Thyroid gland (tissue), 4 donors: ENCODE measurements at places on chromosomes 2 and 18. TPM values are rescaled to one million over a fixed set of nuclear protein-coding genes. Genes with fewer than 3 reads are reported as not detected.

DNA sequence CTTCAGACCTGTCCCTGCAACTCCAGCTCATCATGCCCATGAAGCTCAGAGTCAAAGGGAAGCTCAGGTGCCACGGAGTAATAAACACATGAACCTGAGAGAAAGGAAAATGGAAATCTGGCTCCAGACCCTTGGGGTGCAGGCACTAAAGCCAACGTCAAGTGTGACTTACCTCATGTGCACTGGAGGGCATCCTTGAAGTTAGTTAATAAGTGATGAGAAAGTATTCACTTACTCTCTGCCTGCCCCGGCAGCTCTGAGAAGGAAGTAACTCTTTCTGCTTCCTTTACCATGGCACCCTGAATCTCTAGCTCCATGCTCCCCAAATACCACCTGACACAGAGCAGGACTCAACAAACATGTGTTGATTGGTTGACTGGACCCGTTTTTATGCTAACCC, 21.4 kb upstream of the AGAP1 start:
- no peak for DNase-seq

- DNase-seq: peak; percentile 81
Observed at GRCh38 chr2:19362755-19363473, 4.5 kb upstream of the OSR1 start.

GRCh38 chr2:161990741-161991140, 83.3 kb downstream of the DPP4 start:
- no peak for DNase-seq

The FBLN7 gene
- total RNA-seq: 33.6 TPM

The ADGRF3 gene
- total RNA-seq: 0.15 TPM

DNA sequence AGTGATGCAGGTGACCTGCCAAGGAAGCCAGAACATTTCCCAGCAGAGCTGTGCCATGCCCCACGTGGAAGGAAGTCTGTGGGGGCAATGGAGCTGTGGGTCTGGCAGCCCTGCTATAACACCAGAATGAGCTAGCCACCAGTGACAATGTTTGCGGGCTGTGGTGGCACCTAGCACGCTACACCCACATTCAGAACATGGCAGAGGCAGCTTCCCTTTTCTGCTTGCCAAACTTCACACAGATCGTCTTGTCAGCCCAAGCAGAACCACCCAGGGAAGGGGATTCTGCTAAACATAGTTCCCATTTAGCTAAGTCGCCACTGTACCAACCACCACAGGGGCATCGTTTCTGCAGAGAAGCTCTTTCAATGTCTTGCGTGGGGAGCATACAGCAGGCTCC, 27.0 kb upstream of the CCDC93 start:
- no peak for DNase-seq

- DNase-seq: no peak
Observed at GRCh38 chr18:61738488-61738887, 154.3 kb downstream of the RNF152 start.

- DNase-seq: no peak
Observed at GRCh38 chr2:1563943-1564891, 151.0 kb downstream of the TPO start.

DNA sequence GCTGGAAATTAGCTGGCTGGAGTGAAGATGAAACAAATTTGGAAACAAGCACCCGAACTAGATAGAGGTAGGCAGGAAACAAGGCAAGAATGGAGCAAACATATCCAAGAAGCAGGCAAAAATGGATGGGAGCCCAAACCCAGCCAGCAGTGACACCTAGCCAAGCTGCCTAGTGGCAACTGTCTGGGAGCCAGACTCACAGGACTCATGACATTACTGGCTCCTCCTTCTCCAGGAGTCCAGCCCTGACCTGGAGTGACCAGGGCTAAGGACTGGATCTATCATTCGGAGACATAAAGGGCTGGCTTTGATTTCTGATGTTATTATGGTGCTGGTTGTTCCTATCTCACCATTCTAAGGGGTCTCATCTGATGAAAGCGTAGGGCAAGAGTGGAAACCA, 21.3 kb upstream of the ALK start:
- DNase-seq: no peak

GRCh38 chr2:197927994-197928393, 123.6 kb downstream of the PLCL1 start:
- no peak for DNase-seq

The SLC5A7 gene
- total RNA-seq: not detected

DNA sequence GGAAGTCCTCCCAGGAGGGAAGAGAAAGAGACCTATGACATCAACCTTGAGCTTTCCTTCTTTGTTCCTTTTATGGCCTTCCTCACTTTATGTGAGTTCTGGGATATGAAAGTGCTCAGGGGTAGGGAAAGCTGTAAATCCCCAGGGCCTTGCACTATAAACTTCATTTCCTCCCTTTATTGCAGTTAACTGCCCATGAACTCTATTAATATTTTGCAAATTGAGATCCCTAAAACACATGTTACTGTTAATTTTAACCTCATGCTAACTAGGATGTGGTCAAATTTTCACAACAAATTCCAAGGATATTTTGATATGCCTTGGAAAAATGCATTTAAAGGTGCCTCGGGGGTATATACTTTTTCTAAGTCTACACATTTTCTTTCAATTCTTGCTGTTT, 359.9 kb downstream of the OSR1 start:
- no peak for DNase-seq

DNA sequence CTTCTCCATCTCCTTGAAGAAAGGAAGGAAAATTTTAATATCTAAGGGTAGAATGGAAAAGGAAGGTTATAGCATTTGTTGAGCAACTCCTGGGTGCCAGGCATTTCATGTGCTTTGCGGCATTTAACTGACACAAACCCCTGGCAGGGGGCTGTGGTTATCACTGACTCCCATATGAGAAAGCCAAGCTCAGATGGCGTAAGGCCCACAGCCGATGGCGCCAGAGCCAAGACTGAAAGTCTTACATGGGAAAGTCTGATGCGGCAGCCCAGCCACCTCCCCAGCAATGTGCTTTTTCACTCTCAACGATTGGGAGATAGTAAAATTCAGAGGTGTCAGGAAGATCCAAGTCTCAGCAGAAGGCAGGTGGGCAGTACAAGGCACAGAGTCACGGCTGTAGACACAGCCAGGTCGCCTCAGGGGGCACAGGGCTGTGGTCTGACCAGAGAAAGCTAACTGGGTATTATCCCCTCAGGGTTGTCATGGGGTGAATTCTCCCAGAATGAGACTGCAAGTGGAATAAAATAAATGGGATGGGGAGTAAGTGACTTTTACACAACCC, 324.2 kb upstream of the NCKAP5 start:
- DNase-seq: no peak

- no peak for DNase-seq
Observed at GRCh38 chr2:42957109-42957860, 164.9 kb upstream of the HAAO start.

The PLEK gene
- total RNA-seq: 11.8 TPM

DNA sequence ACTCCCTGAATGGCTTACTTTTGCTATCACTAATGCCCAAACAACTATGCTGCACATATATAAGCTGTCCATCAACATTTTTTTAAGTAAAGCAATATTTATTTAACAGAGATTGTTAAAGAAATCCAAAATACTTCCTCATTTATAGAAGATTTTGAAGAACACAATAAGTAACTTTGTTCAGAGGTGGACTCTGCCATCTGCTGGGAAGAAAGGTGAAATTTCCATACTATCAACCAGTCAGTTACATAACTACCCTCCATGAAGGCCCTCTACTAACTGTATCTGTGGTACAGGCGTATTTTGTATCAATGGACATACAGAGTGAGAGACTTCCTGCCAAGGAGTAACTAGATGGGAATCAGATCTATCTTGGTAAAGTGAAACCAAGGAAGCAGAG, 106.0 kb downstream of the DTNB start:
- no peak for DNase-seq

- DNase-seq: no peak
Observed at GRCh38 chr2:217530392-217531090, 472.3 kb downstream of the TNS1 start.

- no peak for DNase-seq
Observed at GRCh38 chr18:13379930-13380690, 161.6 kb downstream of the LDLRAD4 start.

- DNase-seq: peak; percentile 4
Observed at GRCh38 chr2:58042486-58042970, 4.1 kb upstream of the VRK2 start.

DNA sequence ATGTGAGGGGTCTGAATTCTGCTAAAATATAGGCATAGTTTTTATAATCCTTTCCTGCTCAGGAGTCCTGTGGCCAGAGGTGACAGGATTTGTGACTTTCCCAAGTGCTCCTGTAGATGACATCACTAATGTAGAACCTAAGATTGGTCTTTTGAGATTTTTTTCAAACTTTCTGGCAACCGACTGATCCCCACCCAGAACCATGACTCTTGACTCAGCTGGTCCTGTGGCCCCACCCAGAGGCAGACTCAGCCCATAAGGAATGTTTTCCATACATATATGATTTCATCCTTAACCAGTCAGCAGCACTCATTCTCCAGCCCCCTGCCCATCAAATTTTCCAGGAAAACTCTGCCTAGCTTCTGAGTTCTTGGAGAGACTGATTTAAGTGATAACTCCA, 46.8 kb downstream of the COMMD1 start:
- DNase-seq: no peak

GRCh38 chr18:23228102-23229061, 93.1 kb downstream of the CABLES1 start:
- peak; percentile 62 for DNase-seq

The ALPI gene
- not detected for total RNA-seq

The CWC22 gene
- 24.2 TPM for total RNA-seq

The LIMS3 gene
- total RNA-seq: 2.4 TPM

GRCh38 chr2:75416420-75417342, 144.1 kb downstream of the EVA1A start:
- DNase-seq: no peak

- peak; percentile 96 for DNase-seq
Observed at GRCh38 chr2:227228061-227228667, 63.7 kb downstream of the COL4A3 start.

GRCh38 chr2:117917223-117917917, 96.5 kb downstream of the CCDC93 start:
- no peak for DNase-seq

GRCh38 chr2:48423376-48423775, 106.6 kb upstream of the STON1 start:
- DNase-seq: no peak

GRCh38 chr2:165584126-165584654, 114.7 kb downstream of the CSRNP3 start:
- no peak for DNase-seq

DNA sequence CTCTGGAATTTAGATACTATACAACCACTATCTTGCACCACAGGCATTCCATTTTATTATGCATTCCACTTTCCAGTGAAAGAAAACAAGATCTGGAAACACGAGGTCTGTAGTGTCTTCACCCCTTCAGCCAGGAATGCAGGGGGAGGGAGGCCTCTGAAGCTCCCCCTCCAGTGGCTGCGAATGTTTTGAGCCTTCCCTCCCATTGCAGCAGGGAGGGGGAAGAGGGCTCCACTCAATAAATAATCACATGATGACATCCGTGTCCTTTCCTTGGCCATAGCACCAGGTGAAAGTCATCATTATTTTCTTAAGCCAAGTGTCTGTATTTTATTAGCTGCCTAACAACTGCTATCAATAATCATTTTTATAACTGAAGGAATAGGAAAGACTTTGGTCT, 38.6 kb downstream of the ALPK2 start:
- peak; percentile 63 for DNase-seq

DNA sequence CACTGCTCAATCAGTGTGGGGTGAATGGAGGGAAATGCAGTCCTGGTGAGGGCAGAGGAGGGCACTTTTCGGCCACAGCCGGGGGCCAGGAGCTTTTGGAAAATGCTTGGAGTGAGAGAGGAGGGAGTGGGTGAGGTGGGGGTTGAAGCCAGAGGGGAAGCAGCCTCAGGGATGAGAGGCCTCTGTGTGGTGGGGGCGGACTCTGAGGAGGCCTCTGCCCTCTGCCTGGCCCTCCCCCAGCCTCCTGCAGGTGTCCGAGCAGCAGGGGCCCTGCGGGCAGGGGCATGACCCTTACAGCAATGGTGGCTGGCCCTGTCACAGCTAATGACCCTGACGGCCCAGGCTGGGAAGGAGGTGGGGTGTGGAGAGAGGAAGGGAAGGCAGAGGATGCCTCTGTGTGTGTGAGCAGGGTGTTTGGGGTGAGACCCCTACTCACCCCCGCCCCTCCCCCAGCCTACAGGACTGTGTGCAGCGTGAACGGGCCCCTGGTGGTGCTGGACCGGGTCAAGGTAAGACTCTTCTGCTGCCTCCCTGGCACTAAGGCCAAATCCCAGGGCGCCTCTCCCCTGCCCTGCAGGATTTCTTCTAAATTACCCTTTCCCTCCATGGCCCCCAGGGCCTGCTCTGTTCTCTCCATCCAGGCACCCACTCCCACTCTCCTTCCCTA, 7.6 kb downstream of the ATP6V1B1 start:
- no peak for DNase-seq

DNA sequence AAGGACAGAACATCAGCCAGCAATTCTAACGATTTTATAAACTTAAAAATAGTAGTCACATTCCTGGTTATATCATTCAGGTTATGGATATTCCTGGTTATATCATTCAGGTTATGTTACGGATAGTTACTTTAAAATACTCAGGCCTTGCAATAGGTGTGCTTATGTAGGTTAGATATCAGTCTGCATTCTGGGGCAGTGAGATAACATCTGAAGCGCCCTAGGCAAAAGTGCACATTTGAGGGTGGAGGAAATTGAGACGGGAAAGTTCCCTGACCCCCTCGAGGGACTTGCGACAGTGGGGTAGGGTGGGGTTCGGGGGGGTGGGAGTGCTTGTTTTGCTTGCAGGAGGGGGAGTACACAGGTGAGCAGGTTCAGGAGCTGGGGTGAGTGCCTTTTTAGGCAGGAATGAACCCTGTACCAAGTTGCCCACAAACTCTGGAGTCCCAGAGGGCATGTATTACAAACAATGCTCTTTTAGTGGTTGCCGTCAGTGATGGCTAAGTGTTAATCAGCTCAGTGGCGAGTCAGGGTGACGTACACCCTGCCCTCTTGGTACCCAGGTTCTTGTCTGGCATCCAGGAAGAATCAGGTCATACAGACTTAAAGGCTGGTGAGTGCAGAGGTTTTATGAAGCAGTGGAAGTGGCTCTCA, 31.8 kb downstream of the CREG2 start:
- no peak for DNase-seq

DNA sequence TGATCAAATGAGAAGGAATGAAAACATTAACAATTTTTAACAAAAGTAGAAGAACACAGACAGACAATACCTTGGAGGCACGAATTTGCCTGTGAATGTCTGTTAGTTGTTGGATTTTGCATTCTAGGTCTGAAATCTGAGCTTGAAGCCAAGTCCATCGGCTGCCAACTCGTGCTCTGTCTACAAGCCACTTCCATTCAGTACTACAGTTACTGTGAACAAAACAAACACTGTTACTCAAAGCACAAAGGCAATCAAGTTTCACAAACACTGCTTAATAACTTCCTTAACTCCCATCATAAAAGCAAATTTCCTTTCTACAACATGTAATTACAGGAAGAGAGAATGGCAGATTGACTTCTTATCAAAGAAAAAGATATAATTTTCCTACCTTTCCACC, 42.2 kb downstream of the KANSL1L start:
- no peak for DNase-seq
